ENCODE measurements at places on chromosomes 5 and 9. TPM values are rescaled to one million over a fixed set of nuclear protein-coding genes. Genes with fewer than 3 reads are reported as not detected.

The SPATA31C1 gene
- not detected for total RNA-seq

The CLTA gene
- total RNA-seq: 172 TPM

The TMOD1 gene
- total RNA-seq: 28.4 TPM

The NRARP gene
- 9.2 TPM for total RNA-seq

The PCDHGA9 gene
- total RNA-seq: 0.56 TPM

The ANKRD55 gene
- not detected for total RNA-seq

The MOB3B gene
- 1.4 TPM for total RNA-seq

The GPRIN1 gene
- total RNA-seq: 16.3 TPM

The LCN15 gene
- total RNA-seq: not detected

The FOXE1 gene
- total RNA-seq: not detected

DNA sequence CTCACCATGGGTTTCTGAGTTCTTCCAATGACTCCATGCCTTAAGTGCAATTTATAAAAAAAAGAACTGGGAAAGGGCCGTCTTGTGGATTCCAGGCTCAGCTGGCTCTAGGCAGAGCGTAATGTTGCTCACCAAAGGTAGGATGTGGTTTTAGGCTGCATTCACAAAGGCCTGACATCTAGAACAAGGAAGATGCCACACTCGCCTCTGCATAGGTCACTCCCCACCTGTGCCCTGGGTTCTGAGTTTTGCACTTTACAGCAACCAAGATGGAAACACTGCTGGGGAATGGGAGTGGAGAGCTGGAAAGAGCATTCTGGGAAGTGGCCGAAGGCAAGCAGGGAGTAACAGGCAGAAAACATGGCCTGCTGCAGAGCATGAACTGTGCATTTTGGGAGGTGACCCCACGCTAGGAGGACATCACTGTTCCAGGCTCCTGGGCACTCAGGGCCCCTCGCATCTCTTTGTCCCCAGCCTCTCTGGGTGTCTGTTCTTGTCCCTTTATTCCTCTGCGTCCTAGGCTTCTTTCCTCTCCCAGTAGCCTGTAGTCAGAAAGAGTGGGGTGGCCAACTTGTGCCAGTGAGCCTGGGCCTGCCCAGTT, 12.3 kb downstream of the FCN2 start:
- H3K4me3 ChIP-seq: no peak overlapping the region
- no peak for DNase-seq
- no peaks in the 10 kb centered on the region for H3K36me3 ChIP-seq
- peaks cover 9% of the 10 kb centered on the region for H3K4me1 ChIP-seq
- H3K27me3 ChIP-seq: no peaks in the 10 kb centered on the region

- peak; percentile 3 for DNase-seq
- no peaks in the 10 kb centered on the region for H3K27me3 ChIP-seq
- H3K27ac ChIP-seq: no peak overlapping the region
- H3K36me3 ChIP-seq: no peaks in the 10 kb centered on the region
- no peak overlapping the region for H3K4me3 ChIP-seq
These were observed 1576.5 kb downstream of the EFNA5 start for GRCh38 chr5:106094204-106094607.

DNA sequence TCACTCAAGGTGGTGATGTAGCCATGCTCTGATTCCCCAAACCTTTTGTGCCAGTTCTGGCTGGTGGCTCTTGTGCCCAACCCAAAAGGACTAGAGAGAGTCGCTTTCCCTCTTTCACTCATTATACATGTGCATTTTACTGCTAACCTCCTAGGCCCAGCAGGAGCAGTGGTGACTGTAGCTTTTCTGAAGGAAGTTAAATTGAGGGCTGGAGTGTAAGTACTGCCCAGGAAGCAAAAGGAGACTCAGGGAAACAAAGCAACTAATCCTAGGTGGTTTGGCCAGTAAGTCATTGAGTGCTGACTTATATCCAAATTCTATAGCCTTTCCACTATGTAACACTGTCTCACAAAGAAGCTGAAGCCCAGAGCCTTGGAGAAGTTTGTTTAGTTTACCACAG, 194.4 kb upstream of the ZNF462 start:
- H3K27ac ChIP-seq: no peak overlapping the region
- H3K36me3 ChIP-seq: no peaks in the 10 kb centered on the region
- no peak for DNase-seq
- no peaks in the 10 kb centered on the region for H3K27me3 ChIP-seq

DNA sequence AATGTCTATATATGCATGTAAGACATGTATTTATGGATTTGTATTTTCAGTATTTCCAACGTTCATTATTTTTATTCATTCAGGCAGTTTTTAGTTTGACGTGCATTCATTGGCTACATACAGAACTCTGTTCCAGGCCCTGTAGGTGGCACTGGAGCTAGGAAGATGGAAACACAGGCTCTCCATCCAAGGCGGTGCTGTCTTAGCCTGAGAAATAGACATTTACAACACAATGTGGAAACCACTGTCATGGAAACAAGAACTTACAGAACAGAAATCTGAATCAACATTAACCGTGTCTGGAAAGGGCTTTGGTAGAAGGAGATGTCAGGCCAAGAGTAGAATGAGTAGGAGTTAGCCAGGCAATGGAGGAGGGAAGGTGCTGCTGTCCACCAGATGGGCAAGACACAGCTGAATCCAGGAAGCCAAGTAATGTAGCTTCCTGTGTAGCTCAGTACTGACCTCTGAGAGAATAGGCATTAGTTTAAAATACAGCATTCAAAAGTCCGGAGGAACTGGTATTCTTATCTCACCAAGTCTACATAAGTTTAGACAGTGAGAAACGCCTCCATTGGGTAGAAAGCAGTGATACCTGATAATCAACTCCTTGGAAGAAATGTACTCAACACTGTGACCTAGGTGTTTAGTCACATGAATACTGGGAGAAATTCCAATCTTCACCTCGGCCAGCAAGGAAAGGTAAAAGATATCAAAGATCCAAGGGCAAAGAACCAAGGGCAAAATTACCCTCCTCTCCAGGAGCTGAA, 388.6 kb upstream of the CDH6 start:
- H3K27ac ChIP-seq: no peak overlapping the region
- H3K27me3 ChIP-seq: no peaks in the 10 kb centered on the region
- H3K4me3 ChIP-seq: no peak overlapping the region

DNA sequence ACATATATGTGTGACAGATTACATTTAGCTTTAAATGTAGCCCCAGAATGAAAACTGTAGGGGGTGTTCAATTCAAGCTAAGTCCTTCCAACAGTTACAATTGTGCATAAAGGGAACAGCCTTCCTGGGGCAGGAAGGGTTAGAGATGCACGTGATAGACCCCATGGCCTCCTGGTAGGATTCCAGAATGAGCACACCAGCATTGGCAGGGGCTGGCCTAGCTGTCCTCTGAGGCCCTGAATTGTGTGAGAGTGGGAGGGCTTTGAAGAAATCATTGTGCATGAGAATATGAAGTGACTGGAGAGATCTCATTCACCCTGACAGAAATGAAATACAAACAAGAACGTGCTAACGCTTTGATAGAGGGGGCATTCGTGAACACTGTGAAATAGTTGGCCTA, 663.8 kb upstream of the KLF4 start:
- H3K27me3 ChIP-seq: no peaks in the 10 kb centered on the region
- no peak overlapping the region for H3K4me3 ChIP-seq
- no peak overlapping the region for H3K27ac ChIP-seq
- H3K36me3 ChIP-seq: no peaks in the 10 kb centered on the region
- H3K4me1 ChIP-seq: no peaks in the 10 kb centered on the region
- no peak for DNase-seq

- H3K4me1 ChIP-seq: no peaks in the 10 kb centered on the region
- no peak overlapping the region for H3K27ac ChIP-seq
- H3K36me3 ChIP-seq: no peaks in the 10 kb centered on the region
- no peaks in the 10 kb centered on the region for H3K27me3 ChIP-seq
- no peak for DNase-seq
- H3K4me3 ChIP-seq: no peak overlapping the region
These were observed 609.5 kb upstream of the CLINT1 start for GRCh38 chr5:158468444-158468843.

DNA sequence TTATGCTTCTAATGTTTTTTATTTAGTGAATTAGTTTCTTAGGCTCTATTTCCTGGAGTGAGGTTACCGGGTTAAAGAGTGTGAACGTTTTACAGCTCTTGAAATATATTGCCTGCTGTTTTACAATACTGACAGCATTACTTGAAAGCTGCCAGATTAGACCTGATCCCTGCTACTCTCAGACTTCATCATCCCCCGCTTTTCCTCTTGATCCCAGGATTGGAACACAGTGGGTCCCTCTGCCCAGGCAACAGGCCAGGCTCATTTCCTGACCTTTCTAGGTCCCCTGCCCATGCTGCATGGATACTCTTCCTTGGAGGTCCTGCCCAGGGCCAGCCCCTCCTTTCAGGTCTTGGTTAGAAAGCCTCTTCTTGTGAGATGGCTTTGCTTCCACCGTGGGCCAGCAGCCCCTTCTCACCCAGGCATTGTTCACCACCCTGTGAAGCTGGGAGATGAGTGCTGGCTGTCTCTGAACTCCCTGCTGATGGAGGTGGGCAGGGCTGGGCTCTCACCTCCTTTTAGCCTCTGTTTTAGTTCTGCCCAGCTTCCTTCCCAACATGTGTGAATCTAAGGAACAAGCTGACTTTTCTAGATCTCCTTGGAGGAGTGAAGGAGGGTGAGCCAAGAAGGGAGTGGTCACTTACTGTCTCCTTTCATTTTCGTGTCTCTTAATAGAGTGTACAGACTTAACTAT, 15.5 kb upstream of the FAM120AOS start:
- DNase-seq: no peak
- H3K36me3 ChIP-seq: 0 out of 2 replicates have a peak, but pooled peaks cover 8% of the 10 kb centered on the region
- H3K27ac ChIP-seq: peak overlapping the region; percentile 14
- 0 out of 2 replicates have a peak overlapping the region, but pooled peaks have one; percentile 19 for H3K4me3 ChIP-seq

DNA sequence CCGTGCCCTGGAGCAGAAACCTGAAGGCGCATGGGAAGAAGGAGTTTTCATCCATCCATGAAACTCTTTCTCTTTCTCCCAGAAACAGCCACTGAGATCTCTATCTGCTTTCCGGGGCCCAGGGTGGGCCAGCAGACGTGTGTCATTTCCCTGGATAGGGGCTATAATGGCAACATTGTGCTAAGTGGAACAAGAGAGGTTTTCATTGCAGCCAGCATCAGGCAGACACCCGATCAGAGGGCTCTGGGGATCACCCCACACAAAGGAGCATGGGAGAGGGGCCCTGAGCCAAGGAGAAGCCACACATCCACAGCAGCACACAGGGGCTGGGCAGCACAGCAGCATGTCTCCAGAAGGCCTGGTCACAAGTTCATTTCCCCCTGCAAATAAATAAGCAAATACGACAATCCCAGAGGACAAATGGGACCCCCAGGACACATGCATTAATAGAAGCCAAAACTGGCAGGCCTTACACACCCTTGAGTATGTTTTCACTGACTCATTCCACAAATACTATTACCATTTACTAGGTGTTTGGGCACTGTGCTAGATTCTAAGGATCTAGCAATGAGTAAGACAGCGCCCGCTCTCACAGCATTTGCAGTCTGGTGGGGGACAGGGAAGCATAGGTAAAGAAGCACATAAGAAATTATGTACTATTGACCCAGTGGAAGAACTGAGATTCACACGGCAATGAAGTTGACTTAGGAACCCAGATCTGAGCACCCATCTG, 4.3 kb upstream of the AFAP1L1 start:
- no peak for DNase-seq
- H3K4me1 ChIP-seq: no peaks in the 10 kb centered on the region
- H3K27ac ChIP-seq: no peak overlapping the region
- H3K4me3 ChIP-seq: no peak overlapping the region
- no peaks in the 10 kb centered on the region for H3K36me3 ChIP-seq

DNA sequence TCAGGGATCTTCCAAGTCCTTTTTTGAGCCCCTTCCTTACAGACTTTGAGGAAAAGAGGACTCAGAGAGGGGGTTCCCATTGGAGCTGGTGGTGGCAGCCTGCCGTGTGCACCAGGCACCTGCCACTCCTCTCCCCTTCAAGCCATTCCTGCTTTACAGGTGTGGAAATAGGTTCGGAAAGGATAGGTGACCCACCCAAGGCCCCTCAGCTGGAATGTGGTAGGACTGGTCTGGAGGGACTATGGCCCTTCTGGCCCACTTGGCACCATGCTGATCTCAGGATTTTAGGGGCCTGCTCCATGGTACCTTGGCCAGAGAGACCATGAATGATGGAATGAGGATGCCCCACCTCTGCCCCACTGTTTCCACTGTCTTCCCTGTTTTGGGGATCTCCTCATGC, 1.4 kb downstream of the GALNT12 start:
- H3K36me3 ChIP-seq: no peaks in the 10 kb centered on the region
- H3K4me3 ChIP-seq: no peak overlapping the region
- peaks cover 3% of the 10 kb centered on the region for H3K27me3 ChIP-seq
- DNase-seq: no peak
- 0 out of 2 replicates have a peak, but pooled peaks cover 4% of the 10 kb centered on the region for H3K4me1 ChIP-seq

- no peaks in the 10 kb centered on the region for H3K27me3 ChIP-seq
- H3K27ac ChIP-seq: no peak overlapping the region
- no peak for DNase-seq
- no peak overlapping the region for H3K4me3 ChIP-seq
- no peaks in the 10 kb centered on the region for H3K36me3 ChIP-seq
These were observed 293.2 kb upstream of the WWC1 start for GRCh38 chr5:167998148-167998767.

DNA sequence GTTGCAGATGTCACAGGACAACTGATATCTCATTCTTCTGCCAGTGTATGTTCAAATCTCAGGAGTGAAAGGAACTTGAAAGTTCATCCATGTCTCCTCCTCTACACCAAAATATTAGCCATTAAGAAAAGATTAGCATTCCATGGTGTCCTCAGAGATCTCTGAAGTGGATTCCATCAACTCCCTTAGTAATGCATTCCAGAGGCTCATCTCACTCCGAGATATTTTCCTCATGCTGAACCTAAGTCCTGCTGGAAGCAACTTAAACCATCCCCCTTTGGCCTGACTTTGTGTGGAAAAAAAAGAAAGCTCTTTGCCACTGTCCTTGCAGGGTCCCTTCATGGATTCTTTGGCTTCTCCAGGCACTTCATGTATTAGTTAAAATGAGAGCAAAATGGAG, 155.7 kb upstream of the ZNF462 start:
- H3K4me3 ChIP-seq: no peak overlapping the region
- no peak for DNase-seq
- no peak overlapping the region for H3K27ac ChIP-seq
- H3K27me3 ChIP-seq: no peaks in the 10 kb centered on the region

GRCh38 chr9:16623989-16624743, 246.3 kb downstream of the BNC2 start:
- no peak for DNase-seq
- no peak overlapping the region for H3K27ac ChIP-seq
- no peaks in the 10 kb centered on the region for H3K27me3 ChIP-seq
- H3K36me3 ChIP-seq: no peaks in the 10 kb centered on the region
- H3K4me1 ChIP-seq: no peaks in the 10 kb centered on the region

- peak overlapping the region; percentile 82 for H3K4me3 ChIP-seq
- DNase-seq: no peak
- H3K27me3 ChIP-seq: no peaks in the 10 kb centered on the region
- H3K36me3 ChIP-seq: no peaks in the 10 kb centered on the region
These were observed 1.2 kb downstream of the NIPSNAP3B start for GRCh38 chr9:104765138-104765537.

GRCh38 chr5:173246135-173246495, 11.1 kb upstream of the NKX2-5 start:
- H3K36me3 ChIP-seq: no peaks in the 10 kb centered on the region
- DNase-seq: no peak
- H3K27ac ChIP-seq: no peak overlapping the region
- peaks cover 11% of the 10 kb centered on the region for H3K27me3 ChIP-seq
- no peaks in the 10 kb centered on the region for H3K4me1 ChIP-seq

All from GM12878 (cell line).